Stimulated activated CD4-positive, alpha-beta T cell treated with anti-CD3 and anti-CD28 coated beads, Interleukin-12 subunit alpha, Interleukin-12 subunit beta, amount 100 ng/mL, for 4 hours (primary cell): ENCODE measurements at places on chromosomes 1 and 21.

GRCh38 chr1:165605246-165605645 is 25.8 kb upstream of the MGST3 start:
- no peak for DNase-seq

DNA sequence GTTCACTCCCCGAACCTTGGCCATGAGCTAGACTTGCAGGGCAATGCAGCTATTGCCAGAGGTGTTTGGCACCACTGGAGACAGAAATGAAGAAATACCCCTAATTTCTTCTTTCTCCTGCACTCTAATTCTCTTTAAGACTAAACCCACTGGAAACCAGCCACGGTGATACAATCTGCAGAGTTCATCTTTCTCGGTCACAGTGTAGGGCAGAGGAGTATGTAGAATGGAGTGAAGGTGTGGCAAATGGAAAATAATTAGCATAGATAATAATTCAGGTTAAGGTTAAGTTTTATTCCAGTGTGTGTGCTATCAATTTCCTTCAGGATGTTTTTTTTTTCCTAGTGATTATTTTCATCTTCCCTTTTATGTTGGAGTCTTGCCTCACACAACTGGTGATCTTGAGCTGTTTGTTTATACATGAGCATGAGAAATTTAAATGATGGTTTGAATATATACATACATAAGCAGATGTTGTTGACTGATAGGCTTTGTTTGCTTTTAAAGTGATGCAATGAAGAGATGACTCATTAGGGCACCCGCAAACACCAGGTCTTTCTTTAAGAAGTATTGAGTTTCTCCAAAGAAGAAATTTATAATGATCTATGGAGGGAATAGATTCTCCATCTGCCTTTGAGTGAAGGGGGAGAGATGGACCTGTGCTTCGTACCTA is 81.9 kb downstream of the SPATA17 start:
- DNase-seq: no peak

DNA sequence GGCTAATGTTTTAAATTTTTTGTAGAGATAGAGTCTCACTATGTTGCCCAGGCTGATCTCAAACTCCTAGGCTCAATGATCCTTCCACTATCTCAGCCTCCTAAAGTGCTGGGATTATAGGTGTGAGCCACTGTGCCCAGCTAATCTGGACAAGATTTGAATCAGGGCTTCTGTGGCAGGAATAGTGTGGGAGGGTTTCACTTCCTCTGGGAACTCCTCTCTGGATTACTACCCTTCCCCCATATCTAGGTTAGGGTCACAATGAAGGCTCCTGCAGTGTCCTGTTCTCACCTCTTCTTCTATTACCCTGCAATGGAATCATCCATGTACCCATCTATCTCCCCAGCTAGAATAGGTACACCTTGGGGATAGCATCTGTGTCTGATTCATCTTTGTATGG is 133.6 kb upstream of the RAB4A start:
- no peak for DNase-seq

- DNase-seq: no peak
These were observed 242.4 kb upstream of the RAB4A start for GRCh38 chr1:229028544-229028943.

DNA sequence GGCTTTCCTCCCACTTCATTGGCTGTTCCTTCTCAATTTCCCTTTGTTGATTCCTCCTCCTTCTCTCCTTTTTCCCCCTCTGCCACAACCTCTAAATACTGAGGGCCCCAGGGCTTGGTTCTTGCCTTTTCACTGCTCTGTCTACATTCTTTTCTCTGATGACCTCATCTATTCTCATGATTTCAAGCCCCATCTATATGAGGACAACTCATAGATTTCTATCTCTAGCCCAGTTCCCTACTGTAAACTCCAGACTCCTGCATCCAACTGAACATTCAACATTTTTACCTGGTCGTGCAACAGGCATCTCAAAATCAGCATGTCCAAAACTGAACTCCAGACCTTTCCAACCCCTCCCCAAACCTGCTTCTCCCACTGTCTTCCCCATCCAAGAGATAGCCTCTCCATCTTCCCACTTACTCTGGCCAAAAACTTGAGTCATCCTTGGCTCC is 11.5 kb upstream of the SLC9A1 start:
- DNase-seq: no peak

GRCh38 chr1:106952776-106953175 is 103.7 kb upstream of the PRMT6 start:
- DNase-seq: no peak
